Stimulated activated CD8-positive, alpha-beta memory T cell treated with anti-CD3 and anti-CD28 coated beads, Interleukin-4, amount 100 ng/mL, for 4 hours (primary cell): ENCODE measurements at places on chromosomes 11 and 22.

GRCh38 chr11:75505916-75506692, 19.6 kb downstream of the GDPD5 start:
- DNase-seq, result no peak

GRCh38 chr11:77136074-77136473, 8.0 kb downstream of the MYO7A start:
- DNase-seq, result no peak

DNA sequence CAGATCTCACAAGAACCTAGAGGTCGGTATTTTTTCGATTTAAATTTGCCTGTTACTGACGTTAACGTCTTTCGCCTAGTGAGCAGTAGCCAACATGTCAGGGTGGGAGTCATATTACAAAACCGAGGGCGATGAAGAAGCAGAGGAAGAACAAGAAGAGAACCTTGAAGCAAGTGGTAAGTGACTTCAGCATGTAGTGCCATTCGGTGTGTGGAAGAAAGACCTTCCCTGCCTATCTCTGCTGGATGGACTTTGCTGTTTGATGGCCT, 750 bp downstream of the XRCC6 start:
- DNase-seq, result no peak

DNA sequence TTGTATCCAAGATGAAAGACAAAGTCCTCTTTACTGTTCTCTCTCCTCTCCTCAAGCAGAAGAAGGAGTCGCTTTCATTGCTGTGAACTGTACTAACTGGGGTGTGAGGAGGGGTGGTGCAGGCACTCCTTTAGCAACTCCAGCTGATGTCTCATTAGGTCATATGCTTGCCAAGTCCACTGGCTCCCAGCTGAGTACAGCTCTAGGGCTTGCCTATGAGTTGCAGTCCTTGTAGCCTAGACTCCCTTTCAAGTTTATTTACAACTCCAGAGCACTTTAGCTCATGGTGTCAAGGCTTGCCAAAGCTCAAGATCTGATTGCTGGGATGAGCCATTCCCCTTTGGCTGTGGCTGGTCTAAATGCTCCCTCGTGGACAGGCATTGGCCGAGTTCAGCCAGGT, 55.1 kb upstream of the PDGFD start:
- no peak for DNase-seq
